Stimulated activated CD8-positive, alpha-beta memory T cell treated with anti-CD3 and anti-CD28 coated beads, Interleukin-7, amount 100 ng/mL, for 4 hours (primary cell): ENCODE measurements at places on chromosomes 11 and 22.

DNA sequence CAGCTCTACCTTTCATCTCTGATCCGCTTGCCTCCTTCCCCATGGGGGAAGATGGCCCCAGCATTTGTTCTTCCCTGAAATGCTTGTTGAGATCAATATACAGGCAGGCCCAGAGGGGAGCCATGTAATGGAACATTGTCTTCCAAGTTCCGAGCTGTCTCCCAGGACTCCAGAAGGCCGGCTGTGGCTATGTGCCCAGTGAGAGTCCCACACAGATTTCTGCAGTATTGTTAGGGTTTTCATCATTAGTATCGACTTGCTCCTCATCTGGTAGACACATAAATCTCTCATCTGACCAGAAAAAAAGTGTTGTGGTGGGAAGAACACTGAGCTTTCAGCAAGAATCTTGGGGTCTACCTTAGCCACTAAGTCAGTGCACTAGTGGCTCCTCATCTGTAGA is 163.4 kb downstream of the TRIM29 start:
- DNase-seq: no peak

- DNase-seq: peak; percentile 41
These were observed 22.6 kb downstream of the RTN4RL2 start for GRCh38 chr11:57482782-57483561.

- DNase-seq: no peak
These were observed 110.8 kb downstream of the GGTLC2 start for GRCh38 chr22:22754961-22755777.

DNA sequence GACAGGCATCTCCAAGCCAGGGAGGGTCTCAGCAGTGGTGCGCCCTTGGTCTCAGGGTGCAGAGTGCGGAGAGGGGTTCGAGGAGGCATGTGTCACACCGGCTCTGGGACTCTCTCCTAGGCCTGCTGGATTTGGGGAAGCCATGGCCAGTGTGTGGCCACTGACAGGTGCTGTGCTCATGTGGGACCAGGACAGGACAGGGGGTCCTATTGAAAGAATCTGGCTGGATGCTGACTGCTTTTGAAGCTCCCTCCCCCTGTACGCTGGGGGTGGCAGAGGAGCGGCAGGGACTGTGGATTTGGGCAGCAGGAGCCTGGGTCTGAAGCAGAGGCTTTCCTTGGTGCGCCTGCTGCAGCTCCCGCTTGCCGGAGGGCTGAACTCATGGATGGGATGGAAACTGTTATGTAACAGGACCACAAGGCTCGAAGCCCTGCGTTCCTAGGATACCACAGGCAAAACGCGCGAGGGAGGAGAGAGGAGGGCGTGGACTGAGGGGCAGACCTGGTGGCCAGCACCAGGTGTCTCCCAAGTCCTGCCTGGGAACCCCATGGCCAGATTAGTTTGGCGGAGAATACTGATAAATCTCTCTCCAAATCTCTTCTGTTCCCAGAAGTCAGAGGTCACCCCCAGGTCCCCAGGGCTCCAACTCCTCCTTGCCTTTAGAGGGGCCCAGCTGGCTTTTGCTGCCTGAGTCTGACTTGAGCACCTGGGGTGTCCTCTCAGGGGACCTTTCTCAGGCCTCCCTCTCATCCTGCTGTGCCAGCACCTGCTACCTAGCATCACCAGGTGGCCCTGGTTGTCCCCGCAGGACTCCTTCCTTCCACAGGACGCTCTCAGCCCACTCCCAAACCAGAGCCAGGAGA is 13.8 kb upstream of the TEF start:
- no peak for DNase-seq

DNA sequence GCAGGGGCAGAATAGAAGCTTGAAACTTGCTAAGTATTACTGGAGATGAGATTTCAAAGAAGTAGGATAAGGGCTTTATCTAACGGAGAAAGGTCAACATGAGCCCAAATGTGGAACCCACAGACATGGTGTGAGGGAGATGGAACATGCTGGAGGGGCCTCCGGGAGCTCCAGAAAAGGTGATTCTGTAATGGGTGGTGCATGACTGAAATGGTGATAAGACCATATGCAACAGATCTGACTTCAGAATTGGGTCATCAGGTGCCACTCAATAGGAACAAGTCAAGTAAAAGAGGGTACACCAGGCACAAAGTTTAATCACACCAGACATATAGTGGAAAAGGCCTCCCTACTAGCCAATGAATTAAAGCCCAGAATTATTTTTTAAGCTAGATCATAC is 7.9 kb upstream of the CEP295 start:
- DNase-seq: no peak

- DNase-seq: no peak
These were observed 74.9 kb downstream of the MORC2 start for GRCh38 chr22:30893434-30894370.

DNA sequence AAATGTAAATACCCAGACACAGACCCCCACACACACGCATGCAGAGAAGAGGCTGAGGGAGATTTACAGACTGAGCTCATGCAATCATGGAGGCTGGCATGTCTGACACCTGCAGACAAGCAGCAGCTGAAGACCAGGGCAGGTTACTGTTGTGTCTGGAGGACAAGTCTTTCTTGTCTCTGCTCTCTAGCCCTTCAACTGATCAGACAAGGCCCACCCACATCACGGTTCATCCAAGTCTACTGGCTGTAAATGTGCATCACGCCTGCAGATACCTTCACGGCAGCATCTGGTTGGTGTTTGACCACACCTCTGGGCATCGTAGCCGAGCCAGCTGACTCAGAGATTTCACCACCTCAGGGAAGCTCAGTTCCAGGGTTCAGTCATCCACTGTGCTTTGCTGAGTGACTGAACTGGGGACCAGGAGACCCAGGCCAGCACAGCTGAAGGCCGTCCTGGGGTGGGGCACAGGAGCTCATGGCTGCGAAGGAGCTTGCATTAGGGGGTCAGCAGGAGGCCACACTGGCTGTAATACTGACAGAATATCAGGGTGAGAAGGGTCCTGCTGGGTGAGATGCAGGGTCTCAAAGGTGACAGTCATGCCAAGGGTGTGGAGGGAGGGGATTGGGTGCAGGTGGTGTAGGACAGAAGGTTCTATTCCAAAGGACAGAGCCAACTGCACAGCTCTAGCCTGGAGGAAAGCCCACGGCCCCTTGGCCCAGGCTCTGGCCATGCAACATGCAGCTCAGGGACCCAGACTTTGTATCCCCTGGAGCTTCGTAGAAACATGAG is 304.9 kb downstream of the BRD1 start:
- no peak for DNase-seq

GRCh38 chr11:35126000-35126878 is 12.7 kb upstream of the CD44 start:
- DNase-seq: no peak

GRCh38 chr22:26170795-26171580 is 1.7 kb downstream of the SEZ6L start:
- DNase-seq: no peak

DNA sequence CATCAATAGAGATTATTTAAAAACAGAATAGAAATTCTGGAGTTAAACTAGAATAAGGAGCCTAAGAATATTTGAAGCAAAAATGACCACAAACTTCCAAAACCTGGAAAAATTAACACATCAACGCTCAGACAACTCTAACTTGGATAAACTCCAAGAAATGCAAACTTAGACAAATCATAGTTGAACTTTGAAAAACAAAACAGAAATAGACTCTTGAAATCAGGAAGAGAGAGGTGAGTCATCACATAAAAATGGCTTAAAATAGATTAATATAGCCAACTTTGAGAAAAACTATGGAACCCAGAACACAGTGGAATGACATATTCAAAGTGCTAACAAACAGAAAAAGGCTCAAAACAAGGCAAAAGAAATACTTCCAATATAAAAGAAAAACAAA is 974.2 kb downstream of the JRKL start:
- no peak for DNase-seq

- no peak for DNase-seq
These were observed 9.3 kb upstream of the PEX26 start for GRCh38 chr22:18068381-18068988.
